ENCODE measurements at places on chromosomes 6 and 20.

- DNase-seq = no peak
These were observed 154.6 kb downstream of the KIF16B start for GRCh38 chr20:16418616-16419015.

GRCh38 chr6:170367241-170367640, 60.7 kb downstream of the FAM120B start:
- no peak for DNase-seq

DNA sequence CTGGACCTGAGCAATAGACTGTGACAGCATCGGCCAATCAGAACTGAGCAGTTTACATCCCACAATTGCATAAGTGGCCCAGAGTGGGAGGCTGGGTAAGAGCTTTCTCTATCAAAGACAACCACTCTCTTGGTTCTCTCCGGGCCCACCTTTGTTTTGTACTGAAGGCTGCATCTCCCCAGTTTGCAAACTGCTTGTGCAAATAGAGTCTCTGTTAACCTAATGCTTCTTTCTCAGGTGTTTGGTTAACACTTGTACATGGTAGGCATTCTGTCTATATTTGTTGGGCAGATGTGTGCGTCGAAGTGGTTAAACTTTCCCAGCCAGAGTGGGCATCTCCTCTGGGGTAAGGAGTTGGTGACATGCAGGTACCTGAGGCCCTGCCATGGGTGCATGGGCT, 177.1 kb downstream of the CDH26 start:
- no peak for DNase-seq

DNA sequence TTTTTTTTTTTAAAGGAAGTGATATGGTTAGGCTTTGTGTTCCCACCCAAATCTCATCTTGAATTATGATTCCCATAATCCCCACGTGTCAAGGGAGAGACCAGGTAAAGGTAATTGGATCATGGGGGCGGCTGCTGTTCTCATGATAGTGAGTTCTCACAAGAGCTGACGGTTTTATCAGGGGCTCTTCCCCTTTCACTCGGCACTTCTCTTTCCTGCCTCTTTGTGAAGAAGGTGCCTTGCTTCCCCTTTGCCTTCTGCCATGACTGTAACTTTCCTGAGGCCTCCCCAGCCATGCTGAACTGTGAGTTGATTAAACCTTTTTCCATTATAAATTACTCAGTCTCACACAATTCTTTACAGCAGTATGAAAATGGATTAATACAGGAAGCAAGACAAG, 64.3 kb downstream of the ZFP64 start:
- no peak for DNase-seq
